ENCODE measurements at places on chromosomes 12 and 14.

DNA sequence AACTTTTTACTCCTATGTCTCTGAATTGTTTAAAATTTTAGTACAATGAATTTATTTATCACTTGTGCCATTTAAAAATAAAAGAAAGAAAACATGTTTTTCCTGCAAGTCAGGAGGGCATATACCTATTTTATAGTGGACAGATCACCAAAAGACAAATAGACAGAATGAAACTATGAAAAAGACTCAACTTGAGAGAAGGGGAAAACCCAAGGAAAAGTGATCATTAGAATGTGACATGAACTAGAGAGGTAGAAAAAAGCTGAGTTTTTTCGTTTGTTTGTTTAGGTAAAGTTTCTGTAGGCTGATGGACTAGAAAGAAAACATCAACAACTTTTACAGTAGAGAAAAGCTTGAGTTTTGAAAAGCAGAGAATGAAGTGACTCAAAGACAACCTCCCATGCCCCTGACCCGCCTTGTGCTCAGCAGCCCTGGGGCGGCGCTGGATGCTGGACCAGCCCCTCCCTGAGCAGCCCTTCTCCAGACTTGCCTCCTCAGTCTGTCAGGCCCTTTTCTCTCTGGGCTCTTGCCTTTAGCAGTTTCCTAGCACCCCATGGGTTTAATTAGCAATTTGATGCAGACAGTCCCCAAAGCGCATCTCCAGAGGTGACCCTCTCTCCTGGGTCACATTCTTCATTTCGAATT lies 95.1 kb upstream of the ARID2 start:
- DNase-seq = no peak

- no peak for DNase-seq
Measured at GRCh38 chr12:20127413-20127812, 240.9 kb upstream of the PDE3A start.

DNA sequence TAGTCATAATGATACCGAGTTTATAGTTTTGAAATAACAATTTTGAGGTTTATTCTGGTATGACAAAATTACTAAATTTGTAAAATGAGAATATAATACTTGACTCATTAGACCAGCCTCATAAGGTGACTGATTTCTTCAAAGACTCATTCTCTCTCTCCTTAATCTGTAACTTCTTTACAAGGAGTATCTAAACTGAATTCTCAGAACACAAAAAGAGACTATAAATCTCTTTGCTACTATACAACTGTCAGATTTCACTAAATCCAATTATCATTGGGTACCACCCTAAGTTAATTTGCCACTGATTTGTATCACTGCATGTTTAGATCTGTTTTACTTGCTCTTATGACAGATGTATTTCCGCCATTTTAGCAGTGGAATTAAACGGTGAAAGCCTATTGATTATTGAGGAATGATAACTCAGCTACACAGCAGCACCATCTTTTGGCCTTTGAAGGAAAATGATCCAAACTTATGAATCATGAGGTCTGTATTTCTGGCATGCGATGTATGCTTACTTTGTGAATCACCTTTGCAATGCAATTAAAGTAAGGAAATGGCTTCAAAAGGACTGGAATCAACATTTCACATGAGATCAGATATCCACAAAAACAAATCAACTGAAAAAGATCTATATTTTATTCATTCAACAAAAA lies 161.2 kb downstream of the RERGL start:
- DNase-seq = no peak

DNA sequence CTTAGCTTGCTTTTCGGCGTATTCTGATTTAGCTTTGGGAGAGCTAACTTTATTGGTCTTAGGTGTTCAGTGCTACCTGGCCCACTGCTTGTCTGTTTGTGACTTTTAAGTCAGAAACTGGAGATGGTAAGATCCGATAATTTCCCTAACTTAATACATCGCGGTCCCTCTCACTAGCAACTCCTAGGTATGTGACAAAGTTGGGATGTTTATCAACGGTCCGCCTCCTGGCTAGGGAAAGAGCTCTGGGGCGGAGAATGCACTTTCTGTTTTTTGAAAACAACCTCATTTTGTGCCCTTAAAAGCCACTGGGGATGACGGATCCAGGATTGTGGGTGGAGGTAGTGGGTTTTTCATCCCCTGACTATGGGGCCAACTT lies 1.2 kb downstream of the CDKN1B start:
- DNase-seq = no peak

GRCh38 chr12:104462931-104463339 lies 6.2 kb downstream of the CHST11 start:
- DNase-seq = no peak

GRCh38 chr12:4526923-4527546 lies 11.7 kb upstream of the RAD51AP1 start:
- no peak for DNase-seq

GRCh38 chr14:74593241-74593953 lies 18.6 kb downstream of the LTBP2 start:
- DNase-seq = no peak

All from stimulated activated CD4-positive, alpha-beta T cell treated with anti-CD3 and anti-CD28 coated beads, Interleukin-1b, Interleukin-23, amount 100 ng/mL, for 1 hour (primary cell).